Hindlimb muscle (tissue), 1 donor: ENCODE measurements at places on chromosomes 11 and 22. TPM values are rescaled to one million over a fixed set of nuclear protein-coding genes. Genes with fewer than 3 reads are reported as not detected.

DNA sequence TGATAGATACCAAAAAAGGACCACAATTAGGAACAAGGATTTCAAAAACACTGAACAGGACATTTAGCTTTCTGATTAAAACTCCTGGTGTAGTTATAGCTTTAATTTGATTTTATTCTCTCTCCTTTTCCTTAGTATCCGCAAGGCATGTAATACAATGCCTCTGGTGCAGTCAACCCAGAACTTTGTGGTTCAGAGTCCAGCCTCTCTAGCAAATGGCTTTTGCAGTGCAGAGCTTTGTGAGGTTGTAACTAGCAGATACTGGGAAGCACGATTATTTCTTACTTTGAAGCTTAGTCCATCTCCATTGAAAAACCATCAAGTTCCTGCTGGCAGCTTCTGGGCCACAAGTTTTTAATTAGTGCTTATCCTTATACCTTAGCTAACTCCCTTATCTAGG is 79.8 kb downstream of the GRIA4 start:
- DNase-seq = no peak

Gene OR8J1
- polyA plus RNA-seq = not detected

- no peak for DNase-seq
Observed at GRCh38 chr11:11293798-11294550, 59.1 kb downstream of the CSNK2A3 start.

DNA sequence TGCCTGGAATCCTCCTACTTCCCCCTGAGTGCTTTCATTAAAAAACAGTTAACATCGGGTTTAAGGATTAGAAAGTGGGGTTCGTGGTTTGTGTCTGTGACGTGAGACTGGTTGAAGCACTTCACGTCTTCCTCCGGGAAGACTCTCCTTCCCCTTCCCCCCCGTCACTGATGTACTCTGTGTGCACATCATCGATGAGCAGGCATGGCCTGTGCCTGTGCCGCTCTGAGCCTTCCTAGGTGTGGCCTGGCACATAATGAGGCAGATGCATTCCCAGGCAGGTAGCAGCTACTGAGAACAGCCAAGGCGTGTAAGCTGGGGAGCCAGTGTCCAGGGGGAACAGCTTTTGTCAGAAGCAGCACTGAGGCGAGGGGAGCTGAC is 93.8 kb downstream of the BCR start:
- DNase-seq = no peak

- DNase-seq = no peak
Observed at GRCh38 chr11:128336203-128336602, 251.2 kb downstream of the ETS1 start.

GRCh38 chr22:47450876-47451475 is 688.5 kb downstream of the TBC1D22A start:
- DNase-seq = no peak

DNA sequence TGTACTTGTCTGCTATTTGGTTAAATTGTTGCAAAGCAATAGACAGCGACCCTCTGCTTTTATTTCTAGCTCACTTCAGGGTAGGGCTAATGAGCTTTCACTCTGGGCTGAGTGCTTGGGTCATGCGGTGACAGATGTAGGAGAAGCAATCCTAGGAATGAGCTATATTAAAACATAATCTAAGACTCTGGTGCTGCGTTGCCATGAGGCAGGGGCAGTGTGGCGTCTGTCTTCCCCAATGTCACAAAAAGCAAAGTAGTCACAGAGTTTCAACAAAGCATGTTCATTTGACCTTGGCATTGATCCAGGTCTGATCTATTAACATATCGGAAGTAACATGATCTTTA is 55.5 kb upstream of the GRAMD1B start:
- no peak for DNase-seq

Gene PATE2
- not detected for polyA plus RNA-seq

GRCh38 chr11:48081151-48082010 is 101.0 kb downstream of the PTPRJ start:
- DNase-seq = peak; percentile 56

Gene DDIAS
- polyA plus RNA-seq = 2.6 TPM

Gene TBX1
- polyA plus RNA-seq = 17.2 TPM

Gene CHRM1
- not detected for polyA plus RNA-seq

GRCh38 chr11:114282488-114282887 is 13.7 kb upstream of the NNMT start:
- DNase-seq = no peak

Gene POTEH
- not detected for polyA plus RNA-seq
